ENCODE measurements at places on chromosomes 3 and 15.
A peak's percentile ranks its signal among the peaks of the same experiment; 100 is the strongest.

GRCh38 chr3:99114565-99115291 lies 213.2 kb upstream of the DCBLD2 start:
- DNase-seq: no peak

- DNase-seq: peak; percentile 57
These were observed 5.1 kb downstream of the DUOX1 start for GRCh38 chr15:45134682-45135604.

DNA sequence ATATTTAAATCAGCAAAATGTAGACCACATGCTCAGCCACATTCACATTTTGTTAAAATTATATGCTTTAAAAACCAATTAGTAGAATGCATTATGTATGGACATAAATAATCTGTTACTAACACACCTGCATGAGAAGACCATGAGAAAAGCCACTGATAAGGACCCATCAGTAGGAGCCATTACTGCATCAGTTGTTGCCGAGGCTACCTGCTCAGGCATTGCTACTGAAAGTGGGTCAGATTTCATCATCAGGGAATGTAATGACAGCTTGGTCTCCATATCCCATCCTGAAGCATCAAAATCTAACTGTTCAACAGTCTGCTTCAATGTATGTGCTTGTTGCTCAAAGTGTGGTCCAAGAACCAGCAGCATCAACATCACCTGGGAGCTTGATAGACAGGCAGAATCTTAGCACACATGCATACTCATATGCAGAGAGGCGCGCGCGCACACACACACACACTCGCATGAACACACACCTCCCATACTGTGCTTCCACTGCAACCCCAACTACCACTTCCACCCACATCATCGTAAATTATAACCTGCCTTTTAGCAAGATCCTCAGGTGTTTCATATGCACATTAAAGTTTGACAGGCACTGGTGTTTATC lies 72.4 kb upstream of the FOXB1 start:
- no peak for DNase-seq

- peak; percentile 85 for DNase-seq
These were observed 1.5 kb downstream of the MGA start for GRCh38 chr15:41661518-41662225.

GRCh38 chr3:182487611-182488010 lies 305.7 kb upstream of the ATP11B start:
- no peak for DNase-seq

- no peak for DNase-seq
These were observed 121.8 kb downstream of the SSR3 start for GRCh38 chr3:156433138-156433537.

- DNase-seq: no peak
These were observed 513.7 kb upstream of the EPHA6 start for GRCh38 chr3:96300743-96301142.

GRCh38 chr3:32954506-32954905 lies 3.1 kb downstream of the CCR4 start:
- no peak for DNase-seq

- DNase-seq: no peak
These were observed 326.0 kb upstream of the ONECUT1 start for GRCh38 chr15:53116169-53116568.

DNA sequence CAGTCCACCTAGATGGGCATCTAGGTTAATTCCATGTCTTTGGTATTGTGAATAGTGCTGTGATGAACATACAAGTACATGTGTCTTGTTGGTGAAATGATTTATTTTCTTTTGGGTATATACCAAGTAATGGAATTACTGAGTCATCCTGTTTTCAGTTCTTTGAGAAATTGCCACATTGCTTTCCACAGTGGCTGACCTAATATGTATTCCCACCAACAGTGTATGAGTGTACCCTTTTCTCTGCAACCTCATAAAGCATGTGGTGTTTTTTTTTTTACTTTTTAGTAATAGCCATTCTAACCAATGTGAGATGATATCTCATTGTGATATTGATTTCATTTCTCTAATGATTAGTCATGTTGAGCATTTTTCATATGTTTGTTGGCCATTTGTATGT lies 86.0 kb upstream of the NDN start:
- DNase-seq: no peak

GRCh38 chr3:14872706-14873105 lies 53.9 kb downstream of the FGD5 start:
- DNase-seq: no peak

DNA sequence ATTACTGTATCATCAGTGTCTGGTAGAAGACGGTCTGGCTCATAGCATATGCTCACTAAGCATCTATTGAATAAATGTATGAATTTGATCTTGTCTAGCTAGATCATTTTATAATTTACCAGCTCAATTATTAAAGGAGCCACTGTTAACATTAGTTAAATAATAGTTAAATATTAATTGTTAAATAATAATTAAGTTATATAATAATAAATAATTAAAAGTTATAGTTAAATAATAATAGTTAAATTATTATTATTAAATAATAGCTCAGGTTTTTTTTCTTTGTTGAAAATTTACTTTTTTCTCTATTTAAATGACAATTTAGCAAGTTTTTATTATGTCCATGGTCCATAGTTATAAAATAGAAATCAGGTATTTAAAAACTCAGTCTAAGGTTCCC lies 274.4 kb downstream of the OXSM start:
- DNase-seq: no peak

DNA sequence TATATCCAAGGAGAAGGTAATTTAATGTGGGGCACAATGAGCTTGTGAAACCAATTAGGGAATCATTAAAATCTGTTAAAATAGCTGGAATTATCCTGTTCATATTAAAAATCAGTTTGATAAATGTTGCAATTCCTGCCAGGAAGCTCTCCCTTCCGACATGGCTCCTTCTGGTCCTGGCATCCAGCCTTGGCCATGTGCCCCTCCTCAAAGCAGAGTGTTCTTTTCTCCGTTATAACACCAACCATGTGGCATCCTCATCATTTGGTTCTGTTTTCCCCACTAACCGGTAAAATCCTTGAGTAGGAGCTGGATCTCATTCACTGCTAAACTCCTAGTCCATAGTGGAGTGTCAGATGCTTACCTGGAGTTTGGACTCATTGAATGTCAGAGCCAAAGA lies 127.2 kb downstream of the ARNT2 start:
- DNase-seq: peak; percentile 51

GRCh38 chr3:162332344-162332743 lies 835.7 kb downstream of the OTOL1 start:
- no peak for DNase-seq

- no peak for DNase-seq
These were observed 68.5 kb downstream of the TMCC1 start for GRCh38 chr3:129824926-129825541.

GRCh38 chr15:96703794-96704550 lies 373.5 kb downstream of the NR2F2 start:
- DNase-seq: no peak

- DNase-seq: no peak
These were observed 50.6 kb downstream of the GMNC start for GRCh38 chr3:190811775-190812480.

DNA sequence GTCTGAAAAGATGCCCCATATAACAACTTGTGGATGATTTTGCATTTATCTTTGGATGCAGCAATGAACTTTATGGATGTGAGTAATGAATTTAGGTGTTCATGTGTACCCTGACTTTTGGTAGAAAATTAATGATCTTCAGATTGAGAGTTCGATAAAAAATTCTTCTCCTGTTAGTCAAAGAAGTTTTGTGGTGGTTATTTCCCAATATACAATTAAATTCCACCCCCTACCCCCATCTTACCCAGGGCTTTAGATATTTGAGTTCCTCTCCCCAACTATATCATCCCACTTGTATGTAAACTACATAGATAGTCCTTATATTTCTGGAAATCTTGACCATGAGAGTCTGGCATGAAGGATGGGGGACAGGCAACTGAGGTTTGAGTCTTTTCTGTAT lies 126.1 kb upstream of the ALDH1A3 start:
- DNase-seq: no peak

- no peak for DNase-seq
These were observed 58.3 kb upstream of the MYZAP start for GRCh38 chr15:57533448-57533799.

- no peak for DNase-seq
These were observed 82.6 kb downstream of the HMG20A start for GRCh38 chr15:77503240-77503639.

GRCh38 chr3:67033079-67033478 lies 35.0 kb downstream of the KBTBD8 start:
- no peak for DNase-seq

GRCh38 chr3:78924711-78925110 lies 843.1 kb downstream of the ROBO1 start:
- DNase-seq: no peak

- DNase-seq: peak; percentile 13
These were observed 28.3 kb downstream of the RFT1 start for GRCh38 chr3:53101956-53102355.

DNA sequence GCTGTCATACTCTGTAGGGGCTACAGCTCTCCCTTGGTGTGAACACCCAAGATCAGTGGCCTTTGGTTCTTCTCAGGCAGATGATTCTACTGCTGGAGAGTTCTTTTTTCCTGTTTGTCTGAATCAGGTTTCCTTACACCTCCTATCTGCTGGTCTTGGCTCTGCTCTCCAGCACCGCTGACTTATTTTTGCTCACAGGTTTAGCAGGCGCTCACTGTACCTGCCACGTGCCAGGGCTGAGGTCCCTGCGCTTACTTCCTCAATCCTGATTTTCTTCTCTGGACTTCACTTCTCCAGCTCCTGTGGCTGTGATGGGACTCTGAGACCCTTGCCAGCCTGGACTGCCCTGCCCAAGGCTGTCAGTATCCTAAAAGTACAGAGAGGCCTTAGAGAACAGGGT lies 9.5 kb downstream of the BSN start:
- no peak for DNase-seq

DNA sequence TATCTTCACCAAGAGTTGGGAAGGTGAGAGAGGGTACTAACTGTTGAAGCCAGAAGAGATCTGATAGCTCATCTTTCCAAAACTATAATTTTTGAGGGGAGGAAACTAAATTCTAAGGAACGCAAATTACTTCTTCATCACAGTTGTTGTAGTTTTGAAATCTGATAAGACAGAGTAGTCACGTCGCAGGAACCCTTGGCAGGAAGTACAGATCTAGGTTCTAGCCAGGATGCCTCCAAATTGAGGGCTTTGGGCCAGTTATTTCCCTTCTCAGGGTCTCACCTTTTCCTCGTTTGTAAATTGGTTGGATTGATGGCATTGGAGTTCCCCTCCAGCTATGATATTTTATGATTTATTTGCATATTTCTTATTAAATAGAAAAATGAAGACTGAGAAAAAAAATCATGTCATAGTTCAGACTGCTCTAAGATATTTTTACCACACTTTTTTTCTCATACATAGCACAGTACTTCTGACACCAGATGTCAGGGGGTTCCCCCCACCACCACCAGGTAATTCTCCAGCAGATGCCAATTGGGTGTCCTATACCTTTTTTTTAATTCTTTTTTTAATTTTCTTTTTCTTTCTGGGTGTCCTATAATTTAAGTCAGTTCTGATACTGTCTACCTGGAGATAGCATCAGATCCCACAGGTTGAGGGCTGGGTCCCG lies 32.3 kb upstream of the APH1B start:
- DNase-seq: no peak

DNA sequence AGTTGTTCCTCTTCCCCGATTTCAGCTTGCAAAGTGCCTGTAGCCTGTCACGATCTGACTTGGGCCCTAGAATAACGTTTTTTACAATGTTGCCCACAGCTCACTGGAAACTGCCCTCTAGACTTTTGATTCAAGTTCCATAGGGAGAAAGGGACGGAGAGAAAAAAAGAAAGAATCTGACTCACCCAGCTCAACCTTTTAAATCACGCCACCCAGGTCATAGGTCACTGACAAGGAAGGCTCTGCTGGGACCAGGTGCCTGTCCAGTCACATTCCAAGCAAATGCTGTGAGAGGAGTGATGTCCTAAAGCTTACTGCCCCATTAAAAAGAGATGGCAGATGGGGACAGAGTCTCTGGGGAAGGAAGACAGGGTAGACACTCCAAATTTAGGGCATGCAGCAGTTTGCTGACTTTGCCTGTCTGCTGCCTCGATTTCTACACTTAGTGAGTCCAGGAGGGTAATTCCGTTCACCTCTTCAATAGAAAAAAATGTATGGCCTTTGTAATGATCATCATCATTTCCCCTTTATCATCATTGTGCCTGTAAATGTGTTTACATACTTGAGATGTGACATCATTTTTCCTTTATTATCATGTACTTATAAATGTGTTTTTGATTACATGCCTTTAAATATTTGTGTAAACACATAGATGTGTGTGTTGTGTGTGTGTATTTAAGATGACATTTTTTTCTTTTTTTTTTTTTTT lies 8.4 kb upstream of the MYO1E start:
- no peak for DNase-seq

GRCh38 chr3:10510086-10510742 lies 4.8 kb upstream of the ATP2B2 start:
- DNase-seq: no peak

GRCh38 chr3:102599819-102600576 lies 165.2 kb downstream of the ZPLD1 start:
- DNase-seq: no peak

DNA sequence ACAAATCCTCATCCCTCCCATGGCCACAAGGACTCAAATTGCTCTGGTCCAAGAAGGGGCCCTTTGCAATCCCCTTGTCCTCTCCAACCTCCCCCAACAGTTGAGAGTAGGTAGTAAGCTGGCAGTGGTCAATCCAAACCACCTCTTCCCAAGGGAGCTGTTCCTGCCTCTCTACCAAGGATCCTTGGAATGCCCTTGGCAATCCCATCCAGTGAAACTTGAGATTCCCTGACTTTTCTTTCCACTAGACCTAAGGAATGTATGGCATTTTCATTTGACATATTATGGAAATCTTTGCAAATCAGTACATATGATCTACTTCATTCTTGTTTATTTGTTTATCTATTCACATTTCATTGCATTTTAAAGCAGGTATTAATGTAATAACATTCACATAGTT lies 4.8 kb upstream of the RBP2 start:
- no peak for DNase-seq

- DNase-seq: no peak
These were observed 14.8 kb downstream of the ABCF3 start for GRCh38 chr3:184200825-184201224.

DNA sequence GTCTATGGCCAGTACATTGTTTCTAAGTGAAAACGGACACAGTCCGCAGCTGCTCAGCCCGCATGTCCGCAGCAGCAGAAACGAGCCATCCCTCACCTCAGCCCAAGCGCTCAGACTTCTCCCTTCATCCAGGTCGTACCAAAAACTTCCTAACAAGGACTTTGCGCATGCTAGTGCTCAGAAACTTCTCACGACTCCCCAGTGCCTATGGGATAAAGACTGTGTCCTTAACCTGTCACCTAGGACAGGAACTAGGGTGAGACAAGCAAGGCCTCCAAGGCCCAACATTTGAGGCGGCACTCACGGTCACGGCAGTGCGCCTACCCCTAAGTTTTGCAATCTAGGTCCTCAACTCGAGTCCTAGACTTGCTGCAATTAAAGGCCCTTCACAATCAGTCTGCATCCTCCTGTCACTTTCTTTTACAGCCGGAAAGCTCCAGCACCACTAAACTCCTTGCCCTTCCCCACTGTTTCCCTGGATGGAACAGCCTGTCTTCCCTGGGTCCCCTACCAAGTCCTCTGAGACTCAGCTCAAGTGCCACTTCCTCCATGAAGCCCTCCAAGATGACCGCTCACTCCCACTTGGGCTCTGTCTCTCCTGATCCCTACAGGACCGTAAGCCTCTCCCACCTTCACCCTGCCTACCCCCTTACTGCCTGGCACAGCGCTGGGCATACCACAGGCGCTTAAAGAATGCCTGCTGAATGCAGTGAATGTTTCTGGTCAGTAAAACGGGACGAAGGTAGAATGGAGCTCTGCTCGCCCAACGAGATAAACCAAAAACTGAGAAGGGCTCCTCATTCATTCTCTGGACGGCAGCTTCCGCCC lies 1.2 kb downstream of the CLN6 start:
- no peak for DNase-seq

GRCh38 chr3:73924048-73924447 lies 299.3 kb upstream of the PDZRN3 start:
- no peak for DNase-seq

Data from Right ventricle myocardium superior (tissue), 1 donor.